ENCODE measurements at places on chromosomes 2 and 18. TPM values are rescaled to one million over a fixed set of nuclear protein-coding genes. Genes with fewer than 3 reads are reported as not detected.

- DNase-seq = no peak
Observed at GRCh38 chr2:66526180-66526579, 91.3 kb downstream of the MEIS1 start.

- no peak for DNase-seq
Observed at GRCh38 chr2:32991091-32991845, 44.5 kb downstream of the LTBP1 start.

HRH4 gene
- total RNA-seq = not detected

TBR1 gene
- total RNA-seq = 73.8 TPM

STEAP3 gene
- under 0.01 TPM for total RNA-seq

CFAP65 gene
- 0.82 TPM for total RNA-seq

Measured in frontal cortex (tissue), 4 donors.